ENCODE measurements at places on chromosomes 13 and 19.

DNA sequence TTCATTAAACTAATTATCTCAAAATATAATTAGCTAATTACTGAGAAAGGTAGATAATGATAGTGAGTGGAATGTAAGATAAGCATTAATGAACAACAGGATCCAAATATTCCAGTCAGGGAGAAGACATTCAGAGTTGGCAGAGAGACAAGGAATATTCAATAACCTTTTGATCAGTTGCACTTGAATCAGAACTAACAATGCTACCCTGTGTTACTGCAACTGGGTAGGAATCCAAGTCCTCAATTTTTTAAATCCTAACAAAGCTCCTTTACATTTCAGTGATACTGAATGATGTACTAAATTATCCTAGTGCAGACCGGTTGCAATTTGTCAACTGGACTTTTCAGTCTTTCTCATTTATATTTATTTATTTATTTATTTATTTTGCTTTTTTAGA lies 107.1 kb upstream of the MIR17HG start:
- DNase-seq, result no peak

DNA sequence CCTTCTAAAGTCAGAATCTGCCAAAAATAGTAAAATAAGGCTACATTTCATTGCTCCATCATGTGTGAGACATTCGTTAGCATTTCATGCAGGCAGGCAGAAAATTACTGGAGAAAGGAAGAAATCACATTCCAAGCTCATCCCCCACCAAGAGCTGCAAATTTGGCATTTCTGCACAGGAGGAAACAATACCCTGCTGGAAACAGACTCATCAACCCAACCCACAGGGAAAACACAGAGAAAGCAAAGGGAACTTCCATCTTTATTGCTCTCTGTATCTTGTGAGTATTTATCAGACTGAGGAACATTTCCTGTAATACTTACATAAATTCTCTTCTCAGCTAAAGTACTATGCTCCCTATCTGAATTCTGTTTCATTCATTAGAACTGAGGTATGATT lies 95.7 kb downstream of the KCTD12 start:
- no peak for DNase-seq

GRCh38 chr13:83853771-83854170 lies 28.5 kb downstream of the SLITRK1 start:
- no peak for DNase-seq

DNA sequence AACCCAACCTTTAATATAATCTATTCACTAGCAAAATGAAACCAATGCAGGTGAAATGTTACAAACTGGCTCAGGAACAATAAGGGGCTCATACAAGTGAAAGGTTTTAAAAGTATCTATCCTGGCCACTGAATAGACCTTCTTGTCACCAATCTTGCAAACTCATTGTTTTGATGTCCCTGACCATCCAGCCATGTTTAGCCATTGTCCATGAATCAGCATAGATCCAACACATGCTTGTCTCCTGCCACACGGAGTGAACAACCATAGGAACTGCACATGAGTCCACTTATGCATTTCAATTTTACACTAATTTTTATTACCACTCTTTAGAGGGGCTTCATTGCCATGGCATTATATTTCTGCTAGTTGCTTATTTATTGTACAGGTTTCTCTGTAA lies 331.4 kb downstream of the GPC5 start:
- DNase-seq, result no peak

DNA sequence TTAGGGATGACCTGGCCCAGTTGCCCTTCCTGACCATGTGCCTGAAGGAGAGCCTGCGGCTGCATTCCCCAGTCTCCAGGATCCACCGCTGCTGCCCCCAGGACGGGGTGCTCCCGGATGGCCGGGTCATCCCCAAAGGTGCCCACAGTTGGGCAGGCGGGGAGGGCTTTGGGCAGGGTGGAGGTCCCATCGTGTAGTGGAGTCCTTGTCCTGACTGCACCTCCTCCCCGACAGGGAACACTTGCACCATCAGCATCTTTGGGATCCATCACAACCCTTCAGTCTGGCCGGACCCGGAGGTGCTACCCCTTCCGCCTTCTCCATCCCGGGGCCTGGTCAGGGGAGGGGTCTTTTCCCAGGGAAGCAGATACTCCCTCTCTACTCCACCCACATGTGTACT lies 31.7 kb upstream of the CYP4F8 start:
- no peak for DNase-seq
